Right ventricle myocardium inferior (tissue), 1 donor: ENCODE measurements at places on chromosomes 4 and X.

- no peak for DNase-seq
These were observed 72.2 kb upstream of the MXD4 start for GRCh38 chr4:2333916-2334644.

GRCh38 chr4:125244848-125245450 lies 69.8 kb upstream of the FAT4 start:
- no peak for DNase-seq

DNA sequence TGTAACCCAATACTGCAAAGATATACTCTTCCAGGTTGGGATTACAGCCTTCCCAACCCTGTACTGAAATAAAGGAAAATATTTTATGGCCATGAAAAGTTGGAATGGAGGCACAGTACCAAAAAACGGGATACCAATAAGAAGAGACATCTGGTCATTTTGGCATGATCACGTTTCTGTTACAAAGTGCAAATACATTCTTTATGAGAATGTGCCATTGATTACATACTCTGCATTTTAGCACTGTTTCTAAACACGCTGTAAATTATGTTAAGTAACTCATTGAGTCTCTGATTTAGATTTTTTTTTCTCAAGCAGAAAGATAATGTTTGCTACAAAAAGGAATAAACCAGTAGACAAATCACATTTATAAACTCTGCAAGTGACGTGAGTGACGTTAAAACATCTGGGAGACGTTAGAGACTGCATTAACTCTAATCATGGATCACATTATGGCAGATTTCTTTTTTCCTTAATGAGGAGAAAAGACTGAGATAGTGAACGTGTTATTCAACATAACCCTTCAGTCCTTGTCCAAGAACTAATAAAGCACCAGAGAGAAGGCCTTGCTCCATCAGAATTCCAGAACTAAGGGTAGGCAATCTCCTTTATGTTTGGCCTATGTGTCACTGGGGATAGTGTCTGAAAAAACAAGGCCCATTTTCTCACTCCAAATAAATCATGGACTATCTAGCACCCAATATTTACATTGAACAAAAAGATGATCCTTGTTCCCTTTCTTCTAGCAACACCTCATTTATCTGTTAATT lies 31.0 kb downstream of the UNC5C start:
- no peak for DNase-seq

DNA sequence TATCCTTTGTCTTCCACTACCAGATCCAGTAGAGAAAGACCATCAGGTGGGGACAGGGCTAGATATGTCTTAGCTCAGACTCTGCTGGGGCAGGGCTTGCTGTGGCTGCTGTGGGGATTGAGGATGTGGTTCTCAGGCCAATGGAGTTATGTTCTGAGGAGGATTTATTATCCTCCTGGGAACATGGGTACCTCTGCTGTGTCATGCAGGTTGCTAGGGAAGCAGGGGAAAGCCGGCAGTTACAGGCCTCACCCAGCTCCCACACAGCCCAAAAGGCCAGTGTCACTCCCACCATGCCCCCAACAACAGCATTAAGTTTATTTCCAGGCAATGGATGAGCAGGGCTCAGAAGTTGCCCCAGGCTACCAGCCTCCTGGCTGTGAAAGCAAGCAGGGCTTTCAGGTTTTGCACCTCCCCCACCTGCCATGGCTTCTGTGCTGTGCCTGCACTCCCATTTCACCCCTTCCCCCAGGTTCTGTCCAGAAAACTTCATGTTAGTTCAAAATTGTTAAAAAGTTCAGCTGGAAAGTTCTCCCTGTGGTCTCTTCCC lies 879.9 kb downstream of the ARAP2 start:
- no peak for DNase-seq

DNA sequence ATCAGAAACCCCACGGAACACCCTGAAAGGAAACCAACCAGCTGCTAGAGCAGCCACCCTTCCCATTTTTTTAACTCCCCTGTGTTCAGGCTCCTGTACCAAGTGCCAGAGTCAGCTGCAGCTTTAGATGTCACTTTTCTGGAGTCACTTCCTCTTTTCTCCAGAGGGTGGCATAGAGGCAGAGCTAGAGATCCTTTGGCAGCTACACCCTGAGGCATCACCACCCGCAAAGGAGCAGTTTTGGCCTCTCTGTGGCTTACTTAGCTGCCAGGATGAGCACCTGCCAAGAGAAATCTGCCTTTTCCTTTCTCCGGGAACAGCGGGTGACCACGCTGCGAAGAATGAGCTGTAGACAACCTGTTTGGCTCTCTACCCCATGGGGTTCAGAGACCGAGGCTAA lies 58.0 kb upstream of the CHRDL1 start:
- no peak for DNase-seq
